ENCODE measurements at places on chromosomes 16 and 17.
A peak's percentile ranks its signal among the peaks of the same experiment; 100 is the strongest.

- DNase-seq = no peak
Measured at GRCh38 chr17:30886187-30886586, 19.9 kb downstream of the TEFM start.

GRCh38 chr17:62720126-62720850, 87.8 kb downstream of the MARCHF10 start:
- DNase-seq = no peak

DNA sequence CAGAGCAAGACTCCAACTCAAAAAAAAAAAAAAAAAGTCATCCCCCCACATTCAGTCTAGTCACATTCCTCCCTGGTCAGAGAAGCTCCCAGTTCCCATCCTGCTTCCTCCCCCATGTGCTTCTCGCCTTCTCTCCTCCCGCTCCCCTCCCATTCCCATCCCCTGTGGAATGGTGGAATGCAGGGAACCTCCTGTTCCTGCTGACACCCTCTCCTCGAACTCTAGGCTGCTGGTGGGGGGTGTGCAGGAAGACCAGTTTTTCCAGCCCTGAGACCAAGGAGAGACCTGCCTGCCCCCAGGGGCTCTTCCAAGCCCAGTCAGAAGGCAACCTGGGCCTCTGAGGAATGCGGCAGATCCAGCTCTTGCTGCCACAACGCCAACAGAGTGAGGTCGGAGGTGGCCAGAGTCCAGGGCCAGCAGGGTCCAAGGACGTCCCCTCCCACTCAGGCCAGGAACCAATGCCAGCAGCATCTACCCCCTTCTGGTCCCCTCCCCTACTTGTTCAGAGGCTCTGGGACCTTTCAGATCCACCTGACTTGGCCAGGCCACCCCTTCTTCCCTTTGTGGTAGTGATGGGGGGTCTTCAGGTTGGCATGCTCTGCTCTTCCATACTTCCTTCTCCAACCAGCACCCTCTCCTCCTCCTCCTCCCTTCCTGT, 39.3 kb upstream of the TAC4 start:
- no peak for DNase-seq

DNA sequence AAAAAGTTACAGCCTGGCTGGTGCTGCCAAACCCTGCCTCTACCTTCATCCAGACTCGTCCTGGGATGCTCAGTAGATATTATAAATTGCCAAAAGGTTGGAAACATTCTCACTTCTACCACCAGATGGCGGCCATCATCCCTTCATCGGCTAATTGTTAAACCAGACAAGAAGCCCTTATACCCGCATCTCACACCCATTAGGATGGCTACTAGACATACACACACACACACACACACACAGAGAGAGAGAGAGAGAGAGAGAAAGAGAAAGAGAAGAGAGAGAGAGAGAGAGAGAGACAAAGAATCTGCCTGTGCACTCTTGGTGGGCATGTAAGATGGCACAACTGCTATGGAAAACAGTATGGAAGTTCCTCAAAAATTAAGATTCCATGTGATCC, 15.0 kb upstream of the SCIMP start:
- DNase-seq = peak; percentile 26

GRCh38 chr17:39634384-39634871, 2.5 kb upstream of the STARD3 start:
- no peak for DNase-seq

DNA sequence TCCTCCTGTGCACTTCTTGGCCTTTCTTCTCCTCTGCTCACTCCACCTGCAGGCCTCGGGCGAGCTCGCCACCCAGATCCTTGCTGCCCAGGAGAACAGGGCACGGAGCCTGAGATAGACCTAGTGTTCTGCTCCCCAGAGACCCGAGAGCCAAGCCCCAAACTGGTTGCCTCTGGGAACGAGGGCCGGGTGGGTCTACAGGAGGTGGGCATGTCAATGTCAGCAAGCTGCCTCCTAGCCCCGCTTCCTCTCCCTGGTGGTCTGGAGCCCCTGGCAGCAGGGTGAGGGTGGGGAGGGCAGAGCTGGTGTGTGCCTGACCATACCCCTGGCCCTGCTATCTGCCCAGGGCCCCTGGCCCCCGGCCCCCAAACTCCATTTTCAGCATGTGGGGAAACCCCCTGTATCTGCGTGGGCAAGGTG, 841 bp upstream of the NDRG4 start:
- DNase-seq = no peak

DNA sequence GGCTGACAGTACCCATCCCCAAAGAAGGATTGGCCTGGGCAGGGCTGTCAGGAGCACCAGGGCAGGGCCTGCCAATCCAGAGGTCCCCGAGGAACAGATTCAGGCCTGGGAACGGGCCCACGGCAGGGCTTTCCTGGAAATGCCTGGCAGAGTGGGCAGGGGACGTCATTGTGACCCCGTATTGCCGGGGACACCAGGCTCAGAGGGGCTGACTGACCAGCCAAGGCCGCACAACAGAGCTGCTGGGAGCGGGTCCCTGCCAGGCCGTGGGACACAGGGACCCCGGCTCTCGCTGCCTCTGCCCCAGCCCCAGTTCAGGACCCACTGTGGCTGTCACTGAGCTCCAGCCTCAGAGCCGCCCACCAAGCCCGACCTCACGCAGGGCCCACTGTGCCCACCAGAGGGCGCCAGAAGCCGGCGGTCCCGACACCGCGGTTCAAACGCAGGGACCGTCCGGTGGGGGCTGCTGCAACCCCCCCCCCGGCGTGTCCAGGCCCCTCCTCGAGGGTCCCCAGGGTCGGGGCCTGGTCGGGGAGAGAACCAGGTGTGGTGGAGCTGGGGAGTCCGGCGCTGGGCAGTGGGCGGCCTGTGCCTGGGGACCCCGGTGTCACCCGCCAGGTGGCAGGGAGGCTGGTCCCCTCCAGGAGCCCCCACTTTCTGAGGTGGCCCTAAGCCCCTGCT, 15.2 kb upstream of the SSTR5 start:
- DNase-seq = peak; percentile 56

DNA sequence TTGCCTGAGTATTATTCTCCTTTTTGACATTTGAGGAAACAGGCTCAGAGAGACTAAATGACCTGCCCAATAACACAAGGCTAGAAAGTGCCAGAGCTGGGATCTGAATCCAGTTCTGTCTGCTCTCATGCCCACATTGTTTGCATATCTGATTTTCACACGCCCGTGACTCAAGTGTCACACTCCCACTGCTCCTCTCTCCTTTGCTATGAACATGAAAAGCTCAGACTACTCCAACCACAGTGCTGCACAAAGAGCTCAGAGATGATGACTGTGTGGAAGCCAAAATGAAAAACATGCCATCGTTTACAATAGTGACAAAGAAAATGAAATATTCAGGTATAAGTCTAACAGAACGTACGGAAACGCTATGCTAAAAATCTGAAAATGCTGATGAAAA, 107.9 kb downstream of the SMG6 start:
- peak; percentile 35 for DNase-seq

DNA sequence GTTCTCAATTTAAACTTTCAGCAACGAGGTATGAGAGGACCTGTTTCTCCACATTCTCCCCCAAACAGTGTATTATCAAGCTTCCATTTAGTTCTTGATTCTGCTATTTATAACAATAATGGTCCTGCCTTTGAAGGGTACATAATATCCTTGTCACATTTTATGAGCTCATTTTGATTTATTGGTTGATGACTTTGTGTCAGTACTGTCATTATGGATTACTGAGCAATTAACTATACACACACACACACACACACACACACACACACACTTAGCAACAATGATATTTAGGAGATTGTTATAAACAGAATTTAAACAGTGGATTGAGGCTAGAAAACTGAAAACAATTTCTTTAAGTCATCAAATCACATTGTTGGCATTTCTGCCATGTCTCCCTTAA, 7.0 kb downstream of the TMIGD1 start:
- DNase-seq = no peak

DNA sequence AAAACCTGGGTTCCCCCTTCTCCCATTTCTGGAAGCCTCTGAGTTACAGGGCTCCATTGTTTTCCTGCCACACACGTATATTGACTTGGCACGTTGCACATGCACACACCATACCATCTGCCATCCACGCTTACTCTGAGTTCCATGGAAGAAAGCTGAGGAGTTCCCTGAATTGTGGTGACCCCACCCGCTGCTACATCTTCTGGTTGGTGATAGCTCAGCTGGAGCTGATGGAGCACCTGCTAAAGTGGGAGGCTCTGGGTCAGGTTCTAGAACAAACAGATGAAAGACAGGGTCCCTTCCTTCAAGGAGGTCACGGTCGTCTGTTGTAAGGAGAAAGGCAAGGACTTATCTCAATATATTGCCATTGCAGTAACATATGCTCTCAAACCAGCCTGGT, 41.1 kb downstream of the TMEM11 start:
- no peak for DNase-seq

- no peak for DNase-seq
Measured at GRCh38 chr16:78939597-78939996, 660.9 kb downstream of the MAF start.

- DNase-seq = no peak
Measured at GRCh38 chr16:89363621-89364393, 126.6 kb downstream of the ANKRD11 start.

GRCh38 chr16:71515026-71515425, 11.2 kb upstream of the CHST4 start:
- no peak for DNase-seq

- DNase-seq = no peak
Measured at GRCh38 chr16:66948837-66949225, 12.2 kb upstream of the CES3 start.

- DNase-seq = no peak
Measured at GRCh38 chr16:14284930-14285512, 213.9 kb downstream of the MRTFB start.

GRCh38 chr16:17348826-17349225, 121.9 kb downstream of the XYLT1 start:
- no peak for DNase-seq

- no peak for DNase-seq
Measured at GRCh38 chr16:17839907-17840306, 369.1 kb upstream of the XYLT1 start.

DNA sequence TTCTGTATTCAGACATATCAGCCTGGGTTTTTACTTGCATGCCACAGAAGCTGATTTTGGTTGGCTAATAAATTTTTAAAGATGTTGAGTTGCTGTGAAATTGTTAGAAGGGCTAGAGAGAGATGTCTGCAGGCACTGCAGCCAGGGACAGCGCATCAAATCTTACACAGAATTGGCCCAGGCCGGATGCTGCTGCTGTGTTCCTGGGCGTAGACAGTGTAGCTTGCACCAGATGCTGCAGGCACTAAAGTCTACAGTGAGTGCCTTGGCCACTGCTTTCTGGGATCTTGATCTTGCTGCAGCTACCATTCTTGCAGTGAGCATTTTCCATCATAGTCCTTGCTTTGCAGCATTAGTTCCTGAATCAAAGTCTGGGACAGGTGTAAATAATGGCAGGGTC, 169.9 kb downstream of the SPECC1 start:
- no peak for DNase-seq

DNA sequence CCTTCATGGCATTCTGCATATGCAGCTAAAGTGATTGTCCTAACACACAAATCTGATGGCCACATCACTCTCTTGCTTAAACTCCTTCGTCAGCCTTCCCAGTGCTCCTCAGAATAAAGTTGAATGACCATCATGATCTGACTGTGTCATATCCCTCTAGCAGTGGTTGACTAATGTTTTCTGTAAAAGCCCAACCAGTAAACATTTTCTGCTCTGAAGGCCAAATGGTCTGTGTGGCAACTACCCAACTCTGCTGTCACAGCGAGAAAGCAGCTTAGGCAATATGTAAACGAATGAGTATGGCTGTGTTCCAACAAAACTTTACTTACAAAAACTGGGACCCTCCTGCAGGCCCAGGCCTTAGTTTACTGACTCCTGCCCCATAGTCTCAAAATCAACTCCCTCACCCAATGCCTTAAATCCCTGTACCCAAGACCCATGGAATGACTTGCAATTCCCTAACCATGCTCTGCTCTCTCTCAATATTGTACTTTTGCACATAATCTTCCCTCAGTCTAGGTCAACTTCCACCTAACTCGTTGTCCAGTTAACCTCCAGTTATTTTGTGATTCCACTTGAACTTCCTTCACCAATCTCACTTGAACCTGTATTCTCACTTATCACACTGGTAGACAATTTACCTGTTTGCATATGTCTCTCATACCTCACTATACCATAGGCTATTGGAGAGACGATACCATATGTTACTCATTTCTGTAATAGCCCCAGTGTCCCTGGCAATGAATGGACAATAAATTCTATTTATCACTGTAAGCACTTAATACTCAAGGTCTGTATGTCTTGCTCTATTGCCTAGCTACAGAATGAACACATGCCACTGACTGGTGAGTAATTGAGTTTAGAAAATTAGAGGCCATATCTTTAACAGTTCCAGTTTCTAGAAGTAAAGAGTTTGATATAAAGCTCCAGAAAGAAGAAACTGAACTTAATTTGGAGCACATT, 29.1 kb downstream of the TMEM100 start:
- DNase-seq = no peak

GRCh38 chr16:2845116-2845515, 12.9 kb downstream of the PRSS22 start:
- no peak for DNase-seq

- DNase-seq = peak; percentile 33
Measured at GRCh38 chr16:28873543-28874201, 4.6 kb upstream of the ATP2A1 start.

GRCh38 chr17:55219934-55220333, 44.8 kb upstream of the HLF start:
- no peak for DNase-seq

DNA sequence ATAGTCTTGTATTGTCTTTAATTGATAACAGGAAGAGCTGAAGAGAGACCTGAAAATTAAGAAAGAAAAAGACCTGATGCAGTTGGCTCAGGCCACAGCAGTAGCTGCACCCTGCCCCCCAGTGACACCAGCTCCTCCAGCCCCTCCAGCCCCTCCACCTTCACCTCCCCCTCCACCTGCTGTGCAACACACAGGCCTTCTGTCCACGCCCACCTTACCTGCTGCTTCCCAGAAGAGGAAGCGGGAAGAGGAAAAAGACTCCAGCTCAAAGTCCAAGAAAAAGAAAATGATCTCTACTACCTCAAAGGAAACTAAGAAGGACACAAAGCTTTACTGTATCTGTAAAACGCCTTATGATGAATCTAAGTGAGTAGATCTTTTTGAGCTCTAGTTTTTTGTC, 36.8 kb downstream of the C17orf58 start:
- DNase-seq = no peak

DNA sequence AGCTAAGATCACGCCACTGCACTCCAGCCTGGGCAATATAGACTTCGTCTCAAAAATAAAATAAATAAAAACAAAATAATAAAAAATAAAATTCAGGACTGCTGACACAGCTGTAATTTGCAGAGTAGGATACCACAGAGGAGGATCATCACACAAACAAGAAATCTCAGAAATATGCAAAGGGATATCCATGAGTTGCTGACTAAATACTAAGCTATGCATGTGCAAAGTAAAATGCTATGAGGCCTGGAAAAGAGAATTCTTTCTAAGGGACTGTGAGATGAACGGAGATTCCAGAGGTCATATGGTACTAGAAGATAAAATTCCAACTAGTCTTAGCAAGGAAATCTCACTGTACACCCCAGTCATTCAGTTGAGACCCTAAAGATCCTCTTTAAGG, 74.8 kb downstream of the SLC39A11 start:
- DNase-seq = no peak

DNA sequence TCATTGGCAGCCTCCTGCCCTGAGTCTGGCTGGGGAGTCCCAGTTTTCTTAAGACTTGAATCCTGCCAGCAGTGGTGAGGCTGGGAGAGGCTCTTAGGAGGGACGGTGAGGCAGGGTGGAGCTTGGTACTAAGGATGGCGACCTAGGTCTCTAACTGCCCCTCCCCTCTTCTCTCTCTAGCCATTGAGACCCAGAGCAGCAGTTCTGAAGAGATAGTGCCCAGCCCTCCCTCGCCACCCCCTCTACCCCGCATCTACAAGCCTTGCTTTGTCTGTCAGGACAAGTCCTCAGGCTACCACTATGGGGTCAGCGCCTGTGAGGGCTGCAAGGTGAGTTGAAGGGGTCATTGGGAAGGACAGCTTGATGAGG, 16.4 kb downstream of the GJD3 start:
- no peak for DNase-seq

All from stimulated activated CD8-positive, alpha-beta memory T cell treated with anti-CD3 and anti-CD28 coated beads, Interleukin-4, amount 100 ng/mL, for 24 hours (primary cell).